Upper lobe of right lung (tissue), 1 donor: ENCODE measurements at places on chromosomes 7 and 10. TPM values are rescaled to one million over a fixed set of nuclear protein-coding genes. Genes with fewer than 3 reads are reported as not detected.

- H3K27me3 ChIP-seq, result no peaks in the 10 kb centered on the region
- H3K4me3 ChIP-seq, result no peak overlapping the region
- H3K36me3 ChIP-seq, result no peaks in the 10 kb centered on the region
These were observed 8.1 kb downstream of the MKLN1 start for GRCh38 chr7:131335639-131336381.

DNA sequence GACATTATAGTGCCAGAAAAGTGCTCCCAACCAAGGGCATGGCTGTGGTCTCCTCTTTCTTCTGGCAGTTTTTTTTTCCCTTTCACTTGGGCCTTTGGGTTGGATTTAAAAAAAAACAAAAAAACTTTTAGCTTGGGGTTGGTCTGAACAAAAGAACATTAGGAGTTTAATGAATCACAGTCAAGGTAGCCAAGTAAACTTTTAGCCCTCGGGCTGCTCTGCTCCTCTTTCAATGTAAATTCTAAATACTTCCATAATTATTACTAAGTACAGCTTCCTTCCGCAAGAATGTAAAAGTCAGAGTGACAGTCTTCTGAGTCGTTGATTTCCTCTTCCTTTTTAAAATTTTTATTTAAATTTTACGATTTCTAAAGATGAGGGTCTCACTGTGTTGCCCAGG is 79.2 kb downstream of the NRF1 start:
- no peaks in the 10 kb centered on the region for H3K27me3 ChIP-seq
- H3K4me1 ChIP-seq, result no peaks in the 10 kb centered on the region
- no peak overlapping the region for H3K27ac ChIP-seq
- H3K4me3 ChIP-seq, result no peak overlapping the region

GRCh38 chr7:151436446-151437158 is 3.3 kb downstream of the CRYGN start:
- peaks cover 13% of the 10 kb centered on the region for H3K4me1 ChIP-seq
- no peaks in the 10 kb centered on the region for H3K36me3 ChIP-seq
- no peaks in the 10 kb centered on the region for H3K27me3 ChIP-seq
- H3K27ac ChIP-seq, result peak overlapping the region; percentile 47
- DNase-seq, result peak; percentile 53
- H3K4me3 ChIP-seq, result no peak overlapping the region

DNA sequence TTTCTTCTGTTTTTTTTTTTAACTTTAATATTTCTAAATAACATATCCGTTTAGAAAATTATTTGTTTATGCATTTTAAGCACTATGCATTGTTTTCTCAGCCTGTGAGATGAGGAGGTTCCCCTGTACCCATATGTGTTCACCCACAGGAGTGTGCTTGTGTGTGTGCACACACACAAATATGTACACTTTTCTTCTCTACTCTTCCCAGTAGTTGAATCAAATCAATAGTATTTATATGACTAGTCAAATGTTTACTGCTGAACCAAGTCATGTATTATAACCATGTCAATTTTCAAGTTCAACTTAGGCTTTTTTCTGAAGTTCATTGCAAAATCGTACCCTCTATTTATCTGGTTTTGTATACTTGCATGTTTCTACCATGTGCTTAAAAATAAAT is 37.3 kb downstream of the HDAC9 start:
- no peak for DNase-seq
- H3K4me3 ChIP-seq, result no peak overlapping the region
- H3K27ac ChIP-seq, result no peak overlapping the region
- H3K36me3 ChIP-seq, result no peaks in the 10 kb centered on the region
- H3K4me1 ChIP-seq, result no peaks in the 10 kb centered on the region
- H3K27me3 ChIP-seq, result no peaks in the 10 kb centered on the region

DNA sequence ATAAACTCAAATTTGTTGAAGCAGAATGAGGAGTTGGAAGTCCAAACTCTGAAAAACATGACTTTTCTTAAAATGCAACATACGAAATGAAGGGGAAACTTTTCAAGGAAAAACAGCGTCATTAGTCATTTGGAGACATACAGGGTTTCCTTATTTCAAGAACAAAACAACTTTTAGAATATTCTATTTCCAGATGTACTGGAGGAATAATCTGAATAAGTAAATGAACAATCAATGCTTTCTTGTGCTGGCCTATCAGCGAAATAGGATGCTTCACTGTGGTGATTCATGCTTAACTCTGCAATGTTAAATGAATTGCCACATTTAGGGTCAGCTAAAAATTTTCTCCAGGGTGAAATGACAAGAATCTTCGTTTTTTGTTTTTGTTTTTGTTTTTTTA is 114.3 kb downstream of the SEMA3C start:
- H3K27ac ChIP-seq, result no peak overlapping the region
- no peaks in the 10 kb centered on the region for H3K27me3 ChIP-seq
- no peaks in the 10 kb centered on the region for H3K4me1 ChIP-seq
- DNase-seq, result no peak

DNA sequence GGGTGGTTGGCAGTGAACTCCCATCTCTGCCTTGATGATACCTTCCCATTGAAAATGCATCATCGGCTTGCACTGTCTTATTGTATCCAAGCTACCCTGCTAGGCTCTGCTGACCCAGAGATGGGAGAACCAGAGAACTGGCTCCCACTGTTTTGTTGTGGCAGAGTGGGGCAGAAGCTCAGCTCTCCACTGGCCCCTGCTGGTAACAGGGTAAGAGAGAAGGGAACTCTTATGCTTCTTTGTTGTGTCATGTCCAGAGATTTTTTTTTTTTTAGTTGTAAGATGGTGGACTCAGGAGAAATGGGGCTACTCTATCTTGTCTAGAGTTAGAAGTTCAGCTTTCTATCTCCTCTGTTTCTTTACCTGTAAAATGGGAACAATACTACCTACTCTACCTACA is 100.5 kb upstream of the SDK1 start:
- H3K27me3 ChIP-seq, result no peaks in the 10 kb centered on the region
- H3K4me3 ChIP-seq, result no peak overlapping the region
- DNase-seq, result no peak
- no peaks in the 10 kb centered on the region for H3K36me3 ChIP-seq

DNA sequence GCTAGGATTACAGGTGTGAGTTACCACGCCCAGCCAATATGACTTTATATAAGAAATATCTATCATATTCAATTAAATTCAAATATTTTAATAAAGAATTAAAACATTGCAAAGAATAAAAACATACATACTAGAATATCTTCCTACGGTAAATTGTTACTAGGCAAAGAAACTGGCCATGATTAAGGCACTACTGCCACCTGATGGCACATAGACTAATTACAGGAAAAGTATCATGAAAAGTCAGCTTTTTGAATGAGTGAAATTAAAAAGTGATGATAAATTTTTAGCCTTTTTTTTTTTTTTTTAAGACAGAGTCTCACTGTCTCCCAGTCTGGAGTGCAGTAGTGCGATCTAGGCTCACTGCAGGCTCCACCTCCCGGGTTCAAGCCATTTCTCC is 30.9 kb downstream of the MRPS33 start:
- H3K36me3 ChIP-seq, result no peaks in the 10 kb centered on the region
- no peaks in the 10 kb centered on the region for H3K27me3 ChIP-seq
- DNase-seq, result no peak

DNA sequence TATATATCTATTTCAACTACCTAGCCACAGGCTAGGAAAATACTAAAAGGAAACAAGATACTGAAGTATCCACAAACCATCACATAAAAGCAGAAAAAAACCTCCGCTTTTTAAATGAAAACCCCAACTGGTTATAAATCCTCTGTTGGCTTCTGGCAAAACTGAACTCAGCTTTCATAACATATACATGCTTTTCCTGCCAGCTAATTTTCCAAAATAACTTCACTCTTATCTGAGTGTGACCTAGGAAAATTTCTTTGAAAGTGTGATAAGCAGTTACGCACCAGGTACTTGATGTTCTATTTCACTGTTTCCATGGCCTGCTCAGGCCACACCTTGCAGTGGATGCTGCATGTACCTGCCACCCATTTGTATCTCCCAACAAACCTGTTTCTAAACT is 11.8 kb downstream of the FAM3C start:
- H3K36me3 ChIP-seq, result no peaks in the 10 kb centered on the region
- H3K4me1 ChIP-seq, result peaks cover 28% of the 10 kb centered on the region
- DNase-seq, result no peak
- H3K4me3 ChIP-seq, result no peak overlapping the region
- no peak overlapping the region for H3K27ac ChIP-seq

- no peak for DNase-seq
- H3K4me1 ChIP-seq, result no peaks in the 10 kb centered on the region
- H3K27ac ChIP-seq, result no peak overlapping the region
- no peaks in the 10 kb centered on the region for H3K27me3 ChIP-seq
- no peak overlapping the region for H3K4me3 ChIP-seq
- no peaks in the 10 kb centered on the region for H3K36me3 ChIP-seq
These were observed 11.9 kb upstream of the PLEKHA1 start for GRCh38 chr10:122362621-122363020.

DNA sequence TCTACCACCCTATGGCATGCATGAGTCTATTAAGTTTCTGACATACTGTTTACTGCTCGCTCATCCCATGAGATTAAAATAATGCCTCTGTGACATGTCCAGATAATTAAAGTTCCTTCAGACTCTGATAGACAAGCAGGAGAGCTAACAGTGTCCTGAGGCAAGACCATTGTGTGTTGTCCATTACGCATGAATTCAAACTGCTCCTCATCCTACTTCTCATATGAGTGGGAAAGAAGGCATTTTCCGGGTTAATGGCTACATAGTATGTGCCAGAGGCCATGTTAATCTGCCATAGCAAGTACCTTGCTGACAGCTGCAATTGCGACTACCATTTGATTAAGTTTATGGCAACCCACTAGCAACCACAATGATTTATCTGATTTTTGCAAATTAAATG is 113.3 kb downstream of the GNAI1 start:
- H3K27me3 ChIP-seq, result no peaks in the 10 kb centered on the region
- no peak overlapping the region for H3K4me3 ChIP-seq
- no peaks in the 10 kb centered on the region for H3K36me3 ChIP-seq
- DNase-seq, result no peak
- H3K4me1 ChIP-seq, result no peaks in the 10 kb centered on the region
- no peak overlapping the region for H3K27ac ChIP-seq

- no peaks in the 10 kb centered on the region for H3K27me3 ChIP-seq
- no peaks in the 10 kb centered on the region for H3K4me1 ChIP-seq
- no peak overlapping the region for H3K27ac ChIP-seq
- no peaks in the 10 kb centered on the region for H3K36me3 ChIP-seq
- no peak for DNase-seq
These were observed 604.3 kb upstream of the GALNT17 start for GRCh38 chr7:70527520-70528115.

GRCh38 chr7:39633563-39634477 is 10.4 kb downstream of the RALA start:
- no peak for DNase-seq
- no peaks in the 10 kb centered on the region for H3K4me1 ChIP-seq
- no peaks in the 10 kb centered on the region for H3K27me3 ChIP-seq
- H3K4me3 ChIP-seq, result no peak overlapping the region

- H3K4me1 ChIP-seq, result no peaks in the 10 kb centered on the region
- no peak for DNase-seq
- no peaks in the 10 kb centered on the region for H3K36me3 ChIP-seq
- no peak overlapping the region for H3K27ac ChIP-seq
- no peak overlapping the region for H3K4me3 ChIP-seq
- H3K27me3 ChIP-seq, result peaks cover 13% of the 10 kb centered on the region
These were observed 123.6 kb downstream of the PRLHR start for GRCh38 chr10:118471863-118472262.

- no peaks in the 10 kb centered on the region for H3K36me3 ChIP-seq
- H3K4me1 ChIP-seq, result no peaks in the 10 kb centered on the region
- H3K27ac ChIP-seq, result no peak overlapping the region
- no peaks in the 10 kb centered on the region for H3K27me3 ChIP-seq
- DNase-seq, result no peak
- no peak overlapping the region for H3K4me3 ChIP-seq
These were observed 39.7 kb downstream of the OTUD1 start for GRCh38 chr10:23478570-23478969.

DNA sequence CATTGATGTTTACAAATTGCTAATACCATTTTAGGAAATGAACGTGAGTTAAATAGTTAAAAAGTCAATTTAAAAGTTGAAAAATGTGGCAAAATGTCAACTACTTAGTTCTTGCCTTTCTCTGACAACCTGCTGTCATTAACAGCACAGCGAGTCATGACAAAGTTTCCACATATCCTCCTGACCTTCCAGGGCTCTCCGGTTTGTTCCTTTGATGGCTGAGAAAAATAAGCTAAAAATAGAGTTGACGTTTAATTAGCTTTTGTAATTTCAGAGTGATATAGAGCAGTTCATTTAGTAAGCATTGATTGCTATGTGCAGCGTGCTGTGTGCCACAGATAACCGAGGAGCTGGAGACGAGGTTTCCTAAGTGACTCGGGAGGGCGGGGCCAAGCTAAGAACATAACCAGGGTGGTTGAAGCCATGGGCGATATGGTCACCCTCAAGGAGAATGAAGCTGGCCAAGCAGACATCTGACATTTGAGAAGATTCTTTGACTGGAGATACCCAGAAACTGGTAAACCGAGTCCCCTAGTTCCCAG is 47.9 kb downstream of the OGDH start:
- no peaks in the 10 kb centered on the region for H3K4me1 ChIP-seq
- H3K4me3 ChIP-seq, result no peak overlapping the region
- H3K27ac ChIP-seq, result no peak overlapping the region

DNA sequence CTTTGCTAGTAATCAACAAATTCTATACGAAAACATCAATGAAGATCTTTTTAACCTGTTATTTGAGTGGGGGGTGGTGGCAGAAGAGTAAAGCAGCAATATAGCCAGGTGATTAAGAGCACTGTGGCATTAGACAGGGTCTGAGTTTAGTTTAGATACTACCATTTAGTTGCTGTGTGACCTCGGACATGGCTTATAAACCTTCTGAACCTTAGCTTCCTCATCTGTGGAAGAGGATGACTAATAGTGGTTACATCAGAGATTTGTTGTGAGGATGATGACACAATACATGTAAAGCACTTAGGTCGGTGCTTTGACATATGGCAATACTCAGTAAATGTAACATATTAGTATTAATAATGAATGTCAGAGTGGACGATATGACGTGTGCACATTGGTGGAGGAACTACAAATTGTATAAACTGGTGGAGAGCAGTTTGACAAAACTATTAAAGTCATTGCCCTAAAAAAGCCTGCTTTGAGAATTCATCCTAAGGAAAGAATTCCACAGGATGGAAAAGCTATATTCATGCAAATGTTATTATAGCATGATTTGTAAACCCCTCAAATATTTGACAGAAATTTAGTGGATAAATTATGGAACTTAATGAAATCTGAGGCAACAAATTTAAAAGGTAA is 24.3 kb downstream of the SPAG6 start:
- H3K36me3 ChIP-seq, result no peaks in the 10 kb centered on the region
- no peaks in the 10 kb centered on the region for H3K4me1 ChIP-seq
- H3K4me3 ChIP-seq, result no peak overlapping the region
- H3K27me3 ChIP-seq, result no peaks in the 10 kb centered on the region
- H3K27ac ChIP-seq, result no peak overlapping the region

- peak overlapping the region; percentile 79 for H3K4me3 ChIP-seq
- no peaks in the 10 kb centered on the region for H3K36me3 ChIP-seq
- no peak for DNase-seq
- no peaks in the 10 kb centered on the region for H3K27me3 ChIP-seq
- peaks cover 23% of the 10 kb centered on the region for H3K4me1 ChIP-seq
These were observed 24.7 kb downstream of the ADK start for GRCh38 chr10:74175510-74176379.

GRCh38 chr10:123614888-123615287 is 51.3 kb upstream of the GPR26 start:
- no peaks in the 10 kb centered on the region for H3K36me3 ChIP-seq
- no peak overlapping the region for H3K27ac ChIP-seq
- no peak overlapping the region for H3K4me3 ChIP-seq

The PRRT4 gene
- 0.26 TPM for total RNA-seq

The PARG gene
- 22.2 TPM for total RNA-seq

The CYP3A5 gene
- total RNA-seq, result 15.1 TPM

The BLNK gene
- 8.8 TPM for total RNA-seq

The GIMAP5 gene
- 41.8 TPM for total RNA-seq
